ENCODE measurements at places on chromosomes 3 and 15. TPM values are rescaled to one million over a fixed set of nuclear protein-coding genes. Genes with fewer than 3 reads are reported as not detected.

The DNAJA4 gene
- 50.1 TPM for total RNA-seq

The BFSP2 gene
- total RNA-seq = 2.5 TPM

The KNG1 gene
- total RNA-seq = not detected

The CNTN4 gene
- 102 TPM for total RNA-seq

The FAM43A gene
- 3.1 TPM for total RNA-seq

The P2RY1 gene
- total RNA-seq = 8.8 TPM

The IREB2 gene
- 92.6 TPM for total RNA-seq

The THRB gene
- total RNA-seq = 47.0 TPM

The ECE2 gene
- total RNA-seq = 6.9 TPM

The ZBTB47 gene
- 24.4 TPM for total RNA-seq

The STAC gene
- 14.7 TPM for total RNA-seq

The TTLL13 gene
- not detected for total RNA-seq

The FILIP1L gene
- total RNA-seq = 1.3 TPM

The PAQR9 gene
- 1.6 TPM for total RNA-seq

The CYP1A2 gene
- not detected for total RNA-seq

The SNX22 gene
- total RNA-seq = 9.7 TPM

The LIPC gene
- total RNA-seq = not detected

The SPINK8 gene
- not detected for total RNA-seq

The C3orf20 gene
- 0.31 TPM for total RNA-seq

The MON1A gene
- total RNA-seq = 16.6 TPM

The ZCWPW2 gene
- 1.3 TPM for total RNA-seq

The ZIC1 gene
- 5.9 TPM for total RNA-seq

The ATRIP gene
- 9.7 TPM for total RNA-seq

The ATP13A5 gene
- 0.63 TPM for total RNA-seq

All from parietal lobe (tissue), 2 donors.